CD4-positive, alpha-beta T cell treated with Interleukin-1 beta for 1 hour (primary cell): ENCODE measurements at places on chromosomes 7 and 10.

DNA sequence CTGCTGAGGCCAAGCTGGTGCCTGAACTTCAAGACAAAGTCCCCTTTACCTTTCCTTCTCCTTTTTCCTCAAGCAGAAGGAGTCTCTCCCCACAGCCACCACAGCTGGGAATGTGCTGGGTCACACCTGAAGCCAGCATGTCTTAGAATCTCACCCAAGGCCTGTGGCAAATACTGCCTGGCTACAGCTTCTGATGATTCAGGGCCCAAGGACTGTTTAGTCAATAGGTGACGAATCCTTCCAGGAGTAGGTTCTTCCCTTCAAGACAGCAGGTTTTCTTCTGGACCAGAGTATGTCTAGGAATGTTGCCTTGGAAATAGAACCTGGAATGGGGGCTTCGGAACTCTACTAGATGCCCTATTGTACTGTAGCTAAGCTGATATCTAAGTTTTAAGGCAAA is 374.6 kb downstream of the KIF20B start:
- no peak for DNase-seq

DNA sequence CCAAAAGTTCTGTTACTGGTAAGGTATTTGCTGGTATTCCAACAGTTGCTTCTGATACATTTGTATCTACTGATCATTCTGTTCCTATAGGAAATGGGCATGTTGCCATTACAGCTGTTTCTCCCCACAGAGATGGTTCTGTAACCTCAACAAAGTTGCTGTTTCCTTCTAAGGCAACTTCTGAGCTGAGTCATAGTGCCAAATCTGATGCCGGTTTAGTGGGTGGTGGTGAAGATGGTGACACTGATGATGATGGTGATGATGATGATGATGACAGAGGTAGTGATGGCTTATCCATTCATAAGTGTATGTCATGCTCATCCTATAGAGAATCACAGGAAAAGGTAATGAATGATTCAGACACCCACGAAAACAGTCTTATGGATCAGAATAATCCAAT is 131.0 kb downstream of the AASS start:
- DNase-seq: no peak

- no peak for DNase-seq
Measured at GRCh38 chr7:83410989-83411591, 237.8 kb downstream of the SEMA3E start.

DNA sequence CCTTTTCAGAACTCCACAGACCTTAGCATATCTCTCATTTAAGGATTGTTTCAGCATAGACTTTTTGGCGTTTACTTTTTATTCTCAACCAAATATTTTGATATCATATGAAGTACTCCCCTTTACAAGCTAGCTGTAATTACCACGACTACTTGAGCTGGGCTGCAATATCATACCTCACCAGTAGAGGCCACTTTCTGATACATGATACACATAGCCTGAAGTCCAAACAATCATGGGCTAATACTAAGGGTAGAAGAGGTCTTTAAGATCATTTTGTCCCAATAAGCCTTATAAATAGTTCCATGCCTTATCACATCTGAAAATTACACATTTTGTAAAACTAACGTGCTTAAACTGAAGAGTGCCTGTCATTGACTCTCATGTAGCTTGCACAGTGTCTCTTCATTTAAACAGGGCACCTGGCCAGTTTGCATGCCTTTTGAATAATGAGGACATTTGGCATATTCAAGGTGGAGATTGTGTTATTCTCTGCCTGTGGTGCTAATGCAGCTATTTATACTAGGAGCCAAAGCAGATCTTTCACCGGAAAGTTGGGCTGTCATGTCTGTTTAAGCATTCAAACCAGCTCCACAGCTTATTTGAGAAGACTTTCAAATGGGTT is 403.7 kb upstream of the ZMIZ1 start:
- no peak for DNase-seq

DNA sequence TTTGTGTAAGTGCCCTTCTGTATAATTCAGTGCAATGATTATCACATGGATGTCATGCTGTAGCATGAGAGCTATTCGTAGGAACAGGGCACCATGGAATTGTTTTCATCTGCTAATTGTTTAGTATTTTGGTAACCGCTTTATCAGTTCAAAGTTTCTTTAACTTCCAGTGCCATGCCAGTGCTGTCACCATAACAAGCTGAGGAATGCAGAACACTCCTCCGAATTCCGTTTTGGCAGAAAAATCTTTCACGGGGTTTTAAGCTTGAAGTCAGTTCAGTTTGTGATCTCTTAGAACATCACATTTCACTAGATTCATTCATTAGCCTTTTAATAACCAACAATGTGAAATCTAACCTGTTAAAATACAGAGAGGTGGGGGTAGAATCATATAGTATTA is 117.2 kb upstream of the SEMA3C start:
- DNase-seq: no peak

GRCh38 chr7:85176197-85176596 is 10.7 kb downstream of the SEMA3D start:
- DNase-seq: no peak

- no peak for DNase-seq
Measured at GRCh38 chr10:112735041-112735695, 214.9 kb upstream of the TCF7L2 start.

DNA sequence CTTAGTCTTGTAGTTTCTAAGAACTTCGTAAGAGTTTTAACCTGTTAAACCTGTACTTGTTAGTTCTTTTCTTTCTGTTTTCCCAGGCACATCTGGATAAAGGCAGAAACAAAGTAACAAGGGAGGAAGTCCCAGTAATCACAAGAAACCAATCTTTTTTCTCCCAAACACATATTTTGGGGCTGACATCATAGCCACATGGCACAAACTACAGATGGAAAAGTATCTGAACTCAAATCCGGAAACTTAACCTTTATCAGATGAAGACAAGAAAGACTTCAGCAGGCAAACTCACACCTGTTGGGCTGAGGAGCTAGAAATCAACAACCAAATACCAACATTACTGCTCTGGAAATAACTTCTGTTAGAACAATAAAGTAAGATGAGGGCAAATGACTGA is 67.1 kb downstream of the CUBN start:
- DNase-seq: no peak

DNA sequence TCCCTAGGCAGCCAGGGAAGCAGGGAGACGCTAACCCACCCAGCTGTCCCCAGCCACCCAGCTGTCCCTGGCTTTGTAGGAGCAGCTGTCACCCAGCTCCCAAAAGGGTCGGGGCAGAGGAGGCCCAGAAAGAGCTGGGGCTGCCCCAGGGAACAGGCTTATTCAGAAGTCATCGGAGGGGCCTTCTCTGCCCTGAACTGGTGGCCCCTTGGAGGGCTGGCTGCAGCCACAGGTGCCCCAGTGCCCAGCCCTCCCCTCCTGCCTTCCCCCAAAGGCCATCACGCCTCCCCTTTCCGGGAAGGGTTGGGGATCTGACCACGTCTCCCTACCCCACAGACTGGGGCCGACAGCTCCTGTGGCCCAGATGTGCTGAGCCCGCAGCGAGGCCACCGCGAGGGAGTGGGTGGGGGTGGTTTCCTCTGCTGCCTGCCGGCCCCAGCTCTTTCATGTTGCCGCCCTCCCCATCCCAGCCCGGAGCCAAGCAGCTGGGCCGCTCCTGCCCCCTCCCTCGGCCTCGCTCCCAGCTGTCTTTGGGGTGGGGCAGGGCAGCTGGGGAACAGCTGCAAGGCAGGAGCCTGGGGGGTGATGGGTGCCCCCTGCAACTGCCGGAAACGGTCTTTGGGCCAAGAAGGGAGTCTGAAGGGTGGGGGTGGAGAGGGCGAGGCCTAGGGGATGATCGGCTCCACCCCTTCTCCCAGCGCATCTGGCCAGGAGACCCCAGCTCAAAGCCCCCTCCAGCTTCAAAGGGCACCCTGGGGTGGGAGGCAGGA is 16.8 kb downstream of the TRIM8 start:
- DNase-seq: peak; percentile 63

DNA sequence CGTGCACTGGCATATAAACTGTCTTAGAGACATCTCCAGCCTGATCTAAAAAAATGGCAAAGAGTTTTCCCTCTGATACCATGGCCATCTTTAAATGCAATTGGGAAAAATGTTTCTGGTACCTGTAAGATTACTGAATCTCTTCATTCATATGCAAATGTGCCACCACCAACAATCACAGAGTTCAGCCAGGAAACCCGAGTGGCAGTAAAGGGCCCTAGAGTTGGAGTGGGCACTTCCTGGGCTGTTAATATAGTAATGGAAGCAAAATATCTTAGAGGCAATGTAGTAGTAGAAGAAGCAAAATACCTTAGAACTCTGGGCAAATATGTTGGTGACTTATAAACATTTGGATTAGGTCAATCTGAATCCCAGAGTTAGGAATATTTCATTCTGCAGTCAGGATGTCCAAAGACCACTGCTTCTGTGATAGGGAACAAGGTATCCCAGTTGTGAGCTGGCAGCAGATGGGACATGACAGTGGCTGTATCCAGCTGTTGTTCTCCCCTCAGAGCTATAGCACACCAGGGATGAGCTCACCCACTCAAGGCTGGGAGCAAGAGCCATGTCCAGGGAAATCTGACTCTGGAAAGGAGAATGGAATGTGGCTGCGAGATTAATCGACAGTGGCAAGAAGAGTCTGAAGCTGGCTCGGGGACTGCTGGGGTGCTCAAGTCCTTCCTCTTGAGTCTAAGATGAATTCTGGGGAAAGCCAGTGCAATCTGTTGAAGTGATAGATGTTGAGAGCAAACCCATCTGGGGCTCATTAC is 332.1 kb downstream of the PHTF2 start:
- DNase-seq: no peak

- DNase-seq: no peak
Measured at GRCh38 chr10:36446881-36447280, 678.5 kb upstream of the ANKRD30A start.

- DNase-seq: peak; percentile 15
Measured at GRCh38 chr7:148535217-148535616, 55.3 kb upstream of the C7orf33 start.

DNA sequence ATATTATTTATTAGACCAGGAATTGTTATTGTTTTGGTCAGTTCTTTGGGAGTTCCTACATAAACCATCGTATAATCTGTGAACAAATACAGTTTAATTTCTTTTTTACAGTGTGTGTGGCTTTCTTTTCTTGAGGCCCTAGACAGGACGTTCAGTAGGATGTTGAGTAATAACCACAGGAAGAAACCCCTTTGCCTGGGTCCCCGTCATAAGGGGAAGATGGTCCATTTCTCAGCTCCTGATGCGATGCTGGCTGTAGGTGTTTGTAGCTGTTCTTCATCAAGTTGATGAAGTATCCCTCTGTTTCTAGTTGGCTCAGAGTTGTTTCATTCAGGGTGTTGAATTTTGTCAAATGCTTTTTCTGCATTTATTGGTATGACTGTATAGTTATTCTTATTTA is 219.7 kb upstream of the ADARB2 start:
- no peak for DNase-seq

- DNase-seq: no peak
Measured at GRCh38 chr7:3217166-3217565, 83.9 kb upstream of the SDK1 start.

GRCh38 chr10:23432166-23432565 is 6.7 kb upstream of the OTUD1 start:
- peak; percentile 33 for DNase-seq

DNA sequence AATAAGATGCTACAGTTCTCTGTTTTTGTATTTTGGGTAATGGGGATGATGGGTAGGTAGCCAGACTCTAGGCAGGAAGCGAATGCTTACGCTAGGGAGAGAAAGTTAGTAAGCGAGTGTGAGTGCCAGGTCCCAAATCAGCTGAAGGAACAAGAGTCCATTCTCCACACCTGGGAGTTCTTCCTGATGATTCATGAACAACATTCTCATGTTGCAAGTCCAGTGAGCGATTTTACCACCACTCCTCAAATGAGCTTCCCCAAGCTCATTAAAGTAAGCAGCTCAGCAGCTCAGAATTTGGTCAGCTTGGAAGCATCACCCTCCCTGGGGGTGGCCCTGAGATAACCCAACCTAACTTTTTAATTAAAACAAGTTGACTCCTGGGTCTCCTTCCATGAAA is 27.3 kb downstream of the SH3PXD2A start:
- DNase-seq: no peak

DNA sequence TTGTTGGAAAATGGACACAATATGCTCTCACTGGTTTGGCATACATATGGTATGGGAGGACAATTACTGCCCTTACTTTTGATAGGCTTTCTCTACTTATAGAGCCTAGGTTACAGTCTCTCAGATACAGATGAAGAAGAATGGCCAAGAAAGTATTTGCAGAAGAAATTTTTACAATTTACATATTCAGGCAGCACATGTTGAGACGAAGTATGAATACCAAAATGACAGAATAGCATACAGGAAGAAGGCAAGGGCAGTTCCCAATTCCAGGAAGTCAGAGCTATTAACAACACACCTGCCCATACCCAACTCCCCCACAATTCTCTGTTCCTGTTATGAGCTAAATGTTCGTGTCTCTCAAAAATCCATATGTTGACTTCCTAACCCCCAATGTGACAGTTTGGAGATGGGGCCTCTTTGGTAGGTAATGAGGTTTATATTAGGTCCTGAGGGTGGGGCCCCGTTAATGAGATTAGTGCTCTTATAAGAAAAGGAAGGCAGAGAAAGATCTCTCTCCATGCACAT is 67.8 kb downstream of the DOCK4 start:
- no peak for DNase-seq

DNA sequence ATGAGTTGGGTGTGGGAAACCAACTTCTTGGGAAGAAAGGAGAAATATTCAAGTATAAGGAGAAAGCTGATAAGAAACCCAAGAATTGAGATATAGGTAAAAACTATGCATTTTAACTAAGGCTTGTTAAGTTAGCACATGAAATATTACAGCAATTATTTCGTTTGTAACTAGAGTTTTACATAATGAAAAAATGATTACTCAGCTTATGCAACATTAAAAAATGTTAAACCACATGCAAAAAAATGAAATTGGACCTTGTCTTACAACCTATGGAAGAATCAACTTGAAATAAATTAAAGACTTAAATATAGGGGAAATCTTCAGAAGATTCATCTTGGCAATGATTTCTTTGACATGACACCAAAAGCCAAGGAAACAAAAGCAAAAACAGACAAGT is 183.2 kb downstream of the CDCA7L start:
- no peak for DNase-seq

DNA sequence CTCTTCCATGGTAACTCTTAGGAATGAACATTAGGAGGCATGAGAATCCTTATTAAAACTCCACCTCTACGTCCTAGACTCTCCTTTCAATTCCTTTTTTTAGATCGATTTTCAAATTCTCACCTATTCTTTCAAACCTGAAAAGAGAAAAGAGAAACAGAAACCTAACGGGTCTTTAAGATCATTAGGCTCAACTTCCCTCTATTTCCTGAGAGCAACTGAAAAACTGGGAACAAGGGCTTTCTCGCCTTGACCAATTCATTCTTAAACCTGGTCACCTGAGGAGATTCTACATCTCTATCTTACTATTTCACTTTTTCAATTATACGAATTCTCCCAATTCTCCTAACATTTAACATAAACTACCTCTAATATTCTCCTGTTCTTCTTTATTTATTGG is 2.8 kb downstream of the TFEC start:
- DNase-seq: no peak

DNA sequence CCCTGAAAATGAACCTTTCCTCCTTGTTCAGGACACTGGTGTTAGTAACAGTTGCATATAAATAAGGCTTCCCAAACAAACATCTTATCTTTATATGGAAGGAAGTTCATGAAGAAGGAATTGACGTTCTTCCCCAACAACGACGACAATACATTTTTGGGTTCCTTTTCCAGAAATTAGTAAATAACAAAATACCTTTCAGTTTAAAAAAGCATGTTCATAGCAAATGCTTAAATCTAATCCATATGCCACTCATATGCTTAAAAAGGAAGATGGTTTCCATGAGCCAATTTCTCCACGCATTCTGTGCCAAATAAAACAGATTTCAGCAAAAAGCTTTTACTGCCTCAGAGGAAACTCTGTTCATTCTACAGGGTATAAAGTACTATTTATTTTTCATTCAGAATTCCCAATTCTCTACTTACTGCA is 182.6 kb downstream of the COBL start:
- DNase-seq: no peak

- no peak for DNase-seq
Measured at GRCh38 chr10:44935201-44935965, 24.2 kb upstream of the RASSF4 start.
